CD4-positive, alpha-beta T cell treated with Interleukin-6 at 100 ng/mL for 8 hours (primary cell): ENCODE measurements at places on chromosomes 5 and 9.

DNA sequence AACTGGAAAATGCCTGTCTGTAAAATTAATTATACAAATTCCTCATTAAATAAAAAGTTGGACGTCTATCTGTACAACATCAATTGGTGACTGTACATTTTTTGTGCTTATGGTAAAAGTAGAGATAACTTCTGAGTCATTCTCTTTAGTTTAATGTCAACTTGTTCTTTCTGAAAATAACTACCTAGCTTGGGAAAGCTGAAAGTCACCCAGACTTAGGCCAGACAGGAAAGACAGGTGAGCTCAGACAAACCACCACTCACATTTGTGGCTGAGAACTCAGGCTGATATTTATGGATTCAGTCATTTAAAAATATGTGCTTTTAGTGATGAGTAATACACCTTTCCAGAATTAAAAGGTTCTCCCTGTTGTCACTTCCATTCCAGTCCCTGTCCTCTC is 31.9 kb upstream of the ENTREP1 start:
- no peak for DNase-seq

GRCh38 chr9:116365056-116365471 is 211.5 kb downstream of the PAPPA start:
- DNase-seq = no peak

GRCh38 chr5:138705007-138705406 is 48.2 kb upstream of the CTNNA1 start:
- DNase-seq = no peak

DNA sequence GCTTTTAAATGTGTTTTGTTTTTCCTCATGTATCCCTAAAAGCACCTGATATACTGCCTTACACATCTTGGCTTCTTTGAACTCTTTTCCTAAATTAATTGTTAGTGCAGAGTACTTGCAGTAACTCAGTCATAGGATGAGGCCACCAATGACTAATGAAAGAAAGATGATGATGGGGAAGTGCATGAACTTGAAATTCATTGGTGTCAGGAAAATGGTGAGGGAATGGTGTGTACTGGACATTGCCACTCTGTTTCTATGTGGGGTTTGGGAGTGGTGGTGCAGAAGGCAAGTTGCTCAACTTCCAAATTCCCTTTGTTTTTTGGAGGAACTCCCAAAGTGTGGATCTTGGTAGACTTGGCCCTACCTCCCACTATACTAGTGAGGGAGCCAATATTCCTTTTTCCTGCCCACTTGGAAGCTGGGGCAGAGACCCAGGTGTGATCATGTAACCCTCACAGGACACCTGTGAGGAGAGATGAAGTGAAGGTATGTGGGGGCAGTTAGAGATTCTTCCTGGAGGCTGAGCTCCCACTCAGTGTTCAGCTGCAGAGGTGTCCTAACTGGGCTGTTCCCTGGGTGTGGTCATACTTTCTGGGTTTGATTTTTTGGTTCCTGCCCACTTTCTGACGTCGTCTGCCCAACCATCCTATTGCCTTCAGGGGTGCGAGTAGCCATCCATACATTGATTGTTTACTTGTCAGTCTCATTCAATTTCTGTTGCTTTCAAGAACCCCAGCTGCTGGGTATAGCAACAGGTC is 298.5 kb downstream of the MAST4 start:
- DNase-seq = no peak

GRCh38 chr9:88628811-88629210 is 93.8 kb downstream of the NXNL2 start:
- DNase-seq = no peak

- no peak for DNase-seq
Measured at GRCh38 chr5:140551872-140552271, 4.4 kb downstream of the EIF4EBP3 start.

DNA sequence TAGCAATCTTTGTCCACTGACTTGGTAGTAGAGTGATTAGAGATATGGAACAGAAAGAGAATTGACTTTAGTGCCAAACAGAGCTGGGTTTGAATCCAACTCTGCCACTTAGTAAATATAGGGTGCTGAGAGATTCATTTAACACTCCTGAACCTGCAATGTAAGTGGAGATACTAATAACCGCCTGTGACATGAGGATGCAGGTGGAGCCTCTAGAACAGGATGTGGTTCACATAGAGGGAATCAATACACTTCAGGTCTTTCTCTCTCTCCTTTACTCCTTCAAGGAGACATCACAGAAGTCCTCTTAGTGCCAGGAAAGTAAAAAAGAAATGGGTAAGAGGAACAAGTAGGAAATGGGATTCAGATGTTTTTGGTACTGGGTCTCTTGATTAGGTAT is 49.8 kb downstream of the TRPM3 start:
- DNase-seq = no peak

GRCh38 chr9:2065704-2066103 is 50.6 kb downstream of the SMARCA2 start:
- no peak for DNase-seq

DNA sequence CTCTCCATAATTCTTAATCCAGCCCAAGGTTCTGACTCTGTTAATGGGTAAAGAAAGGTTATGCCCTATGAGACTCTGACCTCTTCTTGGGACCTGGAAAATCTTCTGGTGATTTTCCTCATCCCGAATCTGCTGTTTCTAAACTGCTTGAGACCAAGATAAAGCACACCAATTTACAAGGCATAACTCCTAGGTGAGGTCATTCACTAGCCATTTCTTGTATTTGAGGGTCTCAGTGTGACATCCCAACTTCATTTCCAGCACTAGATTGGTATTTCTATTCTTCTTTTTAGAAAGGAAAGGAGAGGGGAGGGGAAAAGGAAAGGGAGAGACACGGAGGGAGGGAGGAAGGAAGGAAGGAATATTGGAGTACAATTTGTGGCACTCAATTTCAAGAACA is 51.6 kb downstream of the SLC1A1 start:
- DNase-seq = no peak

GRCh38 chr9:108766626-108767161 is 89.1 kb downstream of the ACTL7B start:
- DNase-seq = no peak

DNA sequence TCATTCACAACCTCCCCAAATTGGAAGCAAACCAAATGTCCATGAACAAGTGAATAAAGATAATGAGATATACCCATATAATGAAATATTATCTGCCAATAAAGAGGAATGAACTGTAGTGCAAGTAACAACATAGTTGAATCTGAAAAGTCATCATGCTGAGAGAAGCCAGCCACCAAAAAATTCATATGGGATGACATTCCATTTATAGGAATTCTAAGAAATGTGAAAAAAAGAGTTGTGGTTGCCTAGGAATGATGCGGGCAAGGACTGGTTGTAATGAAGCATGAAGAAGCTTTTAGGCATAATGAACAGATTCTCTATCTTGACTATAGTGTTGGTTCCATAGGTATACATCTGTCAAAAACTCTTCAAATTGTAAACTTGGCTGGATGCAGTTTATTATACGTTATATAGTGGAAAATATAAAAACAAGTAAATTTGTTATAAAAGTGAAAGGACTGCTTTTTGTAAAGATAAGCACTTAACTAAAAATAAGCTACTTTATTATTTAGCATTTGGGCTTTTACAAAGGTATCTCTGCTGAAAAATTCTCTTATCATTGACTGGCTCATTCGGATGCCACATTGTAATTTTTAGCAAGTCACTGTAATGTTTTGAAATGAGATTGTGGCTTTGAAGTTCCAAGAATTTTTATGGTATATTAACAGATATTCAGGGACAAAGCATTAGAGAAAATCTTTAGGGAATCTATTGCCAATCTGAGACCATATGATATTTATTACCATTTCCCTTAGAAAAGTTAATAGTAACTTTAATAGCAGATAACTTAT is 21.2 kb upstream of the TTC23L start:
- DNase-seq = no peak

- DNase-seq = no peak
Measured at GRCh38 chr5:13558408-13558807, 386.1 kb downstream of the DNAH5 start.

DNA sequence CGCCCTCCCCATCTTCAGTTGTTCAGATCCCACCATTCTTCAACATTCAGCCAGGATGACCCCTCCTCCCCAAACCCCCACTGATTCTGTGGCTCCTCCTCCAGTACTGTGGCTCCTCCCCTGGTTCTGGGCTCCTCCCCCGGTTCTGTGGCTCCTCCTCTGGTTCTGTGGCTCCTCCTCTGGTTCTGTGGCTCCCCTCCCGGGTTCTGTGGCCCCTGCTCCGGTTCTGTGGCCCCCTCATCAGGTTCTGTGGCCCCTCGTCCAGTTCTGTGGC is 32.8 kb downstream of the C5orf15 start:
- no peak for DNase-seq

DNA sequence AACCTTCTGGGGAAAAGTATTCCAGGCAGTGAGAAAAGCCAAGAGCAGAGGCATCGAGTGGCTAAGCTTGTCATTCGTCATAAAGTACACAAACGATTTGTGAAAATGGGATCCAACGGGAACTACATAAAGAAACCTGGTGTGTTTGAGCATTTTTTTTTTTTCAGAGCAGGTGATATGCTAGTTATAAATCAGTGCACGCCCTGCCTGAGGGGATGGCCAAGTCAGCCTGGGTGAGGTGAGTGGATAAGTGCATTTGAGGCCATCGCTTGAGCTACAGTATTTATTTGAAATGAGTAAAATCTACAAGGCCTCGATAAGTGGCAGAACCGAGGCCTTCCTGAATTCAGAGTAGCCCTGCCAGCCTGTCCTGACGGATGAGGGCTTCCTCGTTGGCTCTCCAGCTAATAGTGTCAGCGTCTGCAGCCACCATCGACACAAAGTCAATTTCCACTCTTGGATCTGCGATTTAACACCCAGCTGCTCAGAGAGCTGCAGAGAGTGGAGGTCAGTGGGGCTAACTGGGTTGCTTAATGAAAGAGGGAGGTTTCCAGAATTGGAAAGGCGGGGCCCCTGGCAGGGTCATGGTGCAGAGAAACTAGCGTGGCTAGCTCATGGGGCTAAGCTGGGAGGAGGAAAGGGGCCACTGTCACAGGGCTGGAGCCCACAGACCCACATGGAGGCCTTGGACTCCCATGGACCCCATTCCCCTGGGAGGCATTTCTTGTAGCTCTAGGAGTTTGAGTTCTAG is 27.3 kb downstream of the PPARGC1B start:
- no peak for DNase-seq

DNA sequence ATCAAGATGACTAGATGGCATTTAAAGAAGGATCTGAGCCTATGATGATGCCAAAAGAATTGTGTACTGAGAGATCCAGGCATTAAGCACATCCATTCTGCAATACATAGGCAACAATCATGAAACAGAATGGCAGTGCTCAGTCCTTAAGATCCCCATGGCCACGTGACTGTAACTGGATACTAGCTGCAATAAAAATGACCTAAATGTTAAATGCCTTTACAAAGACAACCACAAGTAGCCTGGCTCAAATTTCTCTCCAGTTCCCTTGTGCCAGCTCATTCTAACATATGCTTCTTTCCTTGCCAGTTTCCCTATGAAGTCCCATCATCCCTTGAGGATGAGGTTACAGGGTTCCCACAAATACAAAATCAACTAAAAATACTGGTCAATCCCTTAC is 148.3 kb upstream of the GHR start:
- no peak for DNase-seq

- no peak for DNase-seq
Measured at GRCh38 chr5:22050931-22051330, 802.2 kb downstream of the CDH12 start.

GRCh38 chr5:3301306-3301705 is 294.3 kb upstream of the IRX1 start:
- no peak for DNase-seq

DNA sequence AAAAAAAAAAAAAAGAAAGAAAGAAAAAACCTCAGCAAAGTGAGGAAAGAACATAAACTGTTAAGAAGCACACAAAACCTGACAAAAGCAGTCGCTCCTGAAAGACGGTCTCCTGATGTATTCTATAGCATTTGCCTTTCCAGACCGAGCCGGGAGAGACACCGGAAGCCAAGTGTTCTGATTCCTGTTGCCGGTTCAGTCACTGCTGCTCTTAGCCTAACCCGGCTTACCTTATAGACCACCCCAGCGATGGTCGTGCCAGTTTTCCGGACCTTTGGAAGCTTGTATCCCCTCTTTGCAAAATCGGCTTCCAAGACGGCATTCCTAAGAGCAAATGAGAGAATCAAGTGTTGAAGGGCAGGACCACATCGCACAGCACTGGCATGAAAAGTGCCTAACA is 630 bp downstream of the PSMB7 start:
- no peak for DNase-seq

DNA sequence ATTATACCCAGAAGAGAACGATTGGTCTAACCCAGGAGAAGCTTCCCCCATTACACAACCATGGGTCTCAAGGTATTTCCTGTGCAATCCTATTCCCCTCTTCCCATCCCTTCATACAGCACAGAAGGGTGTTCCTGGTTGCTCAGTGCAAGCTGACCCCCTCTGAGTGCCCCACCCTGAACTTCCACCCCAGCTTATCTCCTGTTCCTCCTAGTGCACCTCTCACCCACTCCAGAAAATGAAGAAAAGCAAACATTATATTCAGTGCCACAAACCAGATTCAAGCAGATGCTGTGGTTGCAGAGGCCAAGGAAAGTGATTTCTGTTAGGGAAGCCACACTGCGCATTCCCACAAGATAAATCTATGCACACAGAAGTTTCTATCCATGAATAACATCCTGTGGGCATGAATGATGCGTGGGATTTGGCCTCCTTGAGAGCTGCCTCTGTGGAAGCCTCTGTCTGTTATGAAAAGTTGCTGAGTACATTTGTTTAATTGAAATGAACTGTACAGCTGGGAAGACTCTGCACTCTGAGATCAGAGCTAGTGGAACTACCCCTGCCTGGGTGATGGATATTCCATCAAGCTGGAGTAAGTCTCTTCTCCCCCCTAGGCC is 2.2 kb upstream of the OR2S2 start:
- DNase-seq = no peak

- DNase-seq = no peak
Measured at GRCh38 chr9:134637696-134638501, 3.7 kb upstream of the COL5A1 start.

DNA sequence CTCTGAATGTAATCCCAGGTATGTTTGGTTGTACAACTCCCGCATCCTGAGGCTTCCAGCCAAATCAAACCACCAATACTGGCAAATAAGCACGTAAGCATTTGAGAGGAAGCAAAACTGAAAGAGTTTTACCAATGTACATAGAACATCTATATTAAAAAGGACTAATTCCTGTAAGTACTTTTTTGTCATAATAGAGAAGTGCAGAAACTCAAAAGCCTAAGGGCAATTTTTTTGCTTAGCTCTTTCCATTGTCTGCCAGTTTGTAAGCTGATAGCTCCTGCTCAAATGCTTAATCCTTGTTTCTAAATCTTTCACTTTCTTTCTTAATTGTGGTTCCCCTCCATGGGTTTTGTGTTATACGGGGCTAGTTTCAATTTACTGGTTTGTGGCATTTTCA is 1151.8 kb downstream of the CDH12 start:
- DNase-seq = no peak
